Ureter (tissue), 1 donor: ENCODE measurements at places on chromosomes 6 and 20.

GRCh38 chr6:79862126-79862525 is 85.2 kb downstream of the ELOVL4 start:
- no peak for DNase-seq

- no peak for DNase-seq
Observed at GRCh38 chr20:23399568-23400241, 21.6 kb downstream of the NAPB start.

GRCh38 chr6:10407018-10407673 is 7.7 kb downstream of the TFAP2A start:
- no peak for DNase-seq

GRCh38 chr6:14524319-14524718 is 406.7 kb downstream of the CD83 start:
- DNase-seq, result no peak

GRCh38 chr6:105781915-105782314 is 304.2 kb upstream of the PRDM1 start:
- no peak for DNase-seq

DNA sequence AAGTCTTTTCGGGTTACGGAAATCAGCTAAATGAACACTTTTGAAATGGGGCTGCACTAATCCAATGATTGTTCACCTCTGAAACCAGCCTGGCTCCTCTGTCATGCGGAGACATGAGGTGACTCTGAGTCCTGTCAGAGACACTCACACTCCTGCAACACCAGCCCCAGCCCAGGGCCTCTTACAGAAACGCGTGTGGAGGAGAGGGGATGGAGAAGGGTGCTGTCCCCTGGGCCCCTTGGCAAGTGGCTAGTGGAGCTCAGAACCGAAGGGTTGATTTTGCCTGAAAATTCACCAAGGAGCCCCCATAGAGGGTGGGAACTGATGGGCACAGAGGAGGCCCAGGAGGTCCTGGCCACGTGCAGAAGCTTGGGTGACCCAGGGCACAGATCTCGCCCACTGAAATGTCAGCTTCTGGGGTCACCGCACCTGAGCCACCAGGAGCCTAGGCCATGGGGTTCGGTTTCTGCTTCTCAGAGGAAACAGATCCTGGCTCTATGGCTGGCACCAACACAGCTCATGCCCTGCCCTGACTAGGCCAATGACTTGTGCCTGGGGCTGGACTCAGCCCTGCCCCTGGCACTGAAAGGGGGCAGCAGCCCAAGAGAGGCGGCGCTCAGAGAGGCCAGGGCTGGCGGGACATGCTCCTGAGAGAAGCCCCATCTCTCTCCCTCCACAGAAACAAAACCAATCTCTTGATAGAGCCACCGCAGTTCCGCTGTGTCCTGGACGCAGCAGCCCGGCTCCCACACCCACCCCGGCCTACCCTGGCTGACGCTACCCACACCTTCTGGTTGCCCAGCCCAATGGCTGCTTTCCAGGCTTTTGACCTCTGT is 144.7 kb downstream of the ERMARD start:
- no peak for DNase-seq

- no peak for DNase-seq
Observed at GRCh38 chr6:20266851-20267608, 54.8 kb upstream of the MBOAT1 start.

DNA sequence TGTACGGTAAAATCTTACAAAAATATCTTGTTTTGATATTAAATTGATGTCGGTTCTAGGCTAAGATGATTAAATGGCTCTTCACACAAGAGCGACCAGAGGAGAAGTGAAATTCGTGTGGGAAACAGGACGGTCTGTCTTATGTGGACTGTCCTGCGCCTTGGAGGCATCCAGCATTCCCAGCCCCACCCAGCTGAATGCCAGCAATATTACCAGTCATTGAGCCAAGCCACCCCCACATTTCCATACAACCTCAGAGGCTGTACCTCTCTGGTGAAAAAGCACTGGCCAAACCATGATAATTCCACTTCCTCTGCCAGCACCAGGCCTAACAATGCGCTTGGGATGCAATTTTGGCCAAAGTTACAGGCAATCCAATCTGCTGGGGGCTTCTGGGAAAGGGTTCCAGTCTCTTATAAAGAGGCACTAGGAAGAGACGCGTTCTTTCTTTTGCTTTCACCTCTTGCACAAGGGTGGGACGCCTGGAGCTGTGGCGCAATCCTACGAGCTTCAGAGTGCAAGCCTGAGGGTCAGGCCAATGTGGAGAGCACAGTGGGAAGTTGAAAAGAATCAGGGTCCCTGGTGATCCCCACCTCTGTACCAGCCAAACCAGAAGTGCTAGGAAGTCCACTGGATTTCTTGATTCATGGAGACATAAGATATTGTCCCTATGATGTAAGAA is 213.1 kb downstream of the PREX1 start:
- no peak for DNase-seq

DNA sequence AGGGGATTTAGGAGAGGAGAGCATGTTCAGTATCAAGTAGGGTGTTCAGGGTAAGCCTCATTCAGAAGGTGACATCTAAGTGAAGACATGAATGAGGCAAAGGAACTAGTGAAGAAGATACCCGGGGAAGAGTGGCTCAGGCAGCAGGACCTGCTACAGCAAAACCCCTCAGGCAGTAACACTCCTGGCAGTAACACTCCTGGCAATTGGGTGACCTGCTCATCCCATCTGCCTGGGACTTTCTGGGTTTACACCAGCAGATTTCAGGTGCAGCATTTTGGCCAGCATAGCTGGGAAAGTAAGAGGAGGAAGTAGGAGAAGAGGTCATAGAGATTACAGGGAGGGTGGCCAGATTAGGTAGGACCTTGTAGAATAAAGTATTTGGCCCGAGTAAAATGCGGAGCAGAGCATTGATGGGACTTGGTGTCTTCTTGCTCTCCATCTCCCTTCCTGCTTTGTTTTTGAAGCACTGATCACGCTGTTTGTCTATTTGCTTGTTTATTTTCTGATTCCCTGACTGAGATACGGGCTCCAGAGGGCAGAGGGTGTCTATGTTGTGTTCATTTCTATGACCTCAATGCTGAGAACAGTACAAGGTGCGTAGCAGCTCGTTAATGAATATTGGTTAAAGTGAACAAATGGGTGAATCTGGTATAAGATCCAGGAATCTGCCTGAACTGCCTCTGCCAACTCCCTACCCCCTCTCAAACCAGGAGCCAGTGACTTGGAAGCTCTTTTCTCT is 88.3 kb downstream of the IYD start:
- DNase-seq, result no peak

- no peak for DNase-seq
Observed at GRCh38 chr20:6269168-6269873, 146.5 kb upstream of the FERMT1 start.

DNA sequence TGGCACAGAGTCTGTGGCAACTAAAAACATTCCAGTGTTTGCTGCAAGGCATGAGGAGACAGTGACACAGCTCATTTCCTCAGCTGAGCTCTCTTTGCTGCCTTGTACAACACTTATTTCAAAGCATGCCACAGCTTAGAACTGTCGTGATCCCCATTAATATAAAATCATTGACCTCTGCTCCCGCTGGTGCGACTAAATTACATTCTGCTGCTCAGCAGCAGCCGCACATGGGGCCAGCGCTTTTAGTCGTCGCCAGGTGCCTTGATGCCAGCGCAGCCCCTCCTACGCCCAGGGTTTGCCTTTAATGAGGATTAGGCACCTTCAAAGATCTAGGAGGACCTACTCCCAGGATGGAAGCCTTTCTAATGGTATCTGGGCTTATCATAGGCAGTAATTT is 717.9 kb upstream of the POU3F2 start:
- DNase-seq, result no peak

DNA sequence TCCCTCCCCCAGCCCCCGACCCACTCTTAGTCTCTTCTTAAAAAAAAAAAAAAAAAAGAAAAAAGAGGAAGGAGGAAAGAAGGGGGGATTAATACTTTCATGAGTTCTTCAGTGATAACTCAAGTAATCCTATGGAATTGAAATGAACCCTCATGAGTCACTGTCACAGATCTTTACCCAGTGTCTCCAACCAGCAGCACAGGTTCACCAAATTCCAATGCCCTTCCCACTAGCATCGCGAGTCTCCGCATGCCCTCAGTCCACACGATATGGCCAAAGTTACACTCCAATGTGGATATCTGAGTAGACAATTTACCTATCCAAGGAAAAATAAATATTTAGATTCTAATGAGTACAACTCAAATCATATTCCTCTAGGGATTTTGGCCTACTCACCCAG is 74.5 kb downstream of the MDN1 start:
- no peak for DNase-seq
